ENCODE measurements at places on chromosomes 5 and 9.
A peak's percentile ranks its signal among the peaks of the same experiment; 100 is the strongest.

DNA sequence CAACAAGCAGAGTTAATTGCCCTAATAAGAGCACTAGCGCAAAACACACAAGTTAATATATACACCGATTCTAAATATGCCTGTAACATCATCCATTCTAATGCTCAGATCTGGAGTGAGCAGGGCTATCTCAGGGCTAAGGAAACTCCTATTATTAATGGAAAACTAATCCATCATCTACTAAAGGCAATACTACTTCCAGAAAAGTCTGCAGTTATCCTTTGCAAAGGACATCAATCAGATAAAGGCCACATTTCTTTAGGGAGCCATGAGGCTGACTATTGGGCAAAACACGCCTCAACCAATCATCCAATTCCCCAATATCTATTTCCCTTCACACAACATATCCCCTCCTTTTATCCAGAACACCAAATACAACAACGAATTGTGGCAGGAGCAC, 1032.3 kb upstream of the NUDT12 start:
- no peak for DNase-seq

GRCh38 chr9:129584136-129584535, 36.8 kb downstream of the C9orf50 start:
- DNase-seq = no peak

GRCh38 chr5:145237843-145238242, 597.3 kb downstream of the PRELID2 start:
- DNase-seq = peak; percentile 25

DNA sequence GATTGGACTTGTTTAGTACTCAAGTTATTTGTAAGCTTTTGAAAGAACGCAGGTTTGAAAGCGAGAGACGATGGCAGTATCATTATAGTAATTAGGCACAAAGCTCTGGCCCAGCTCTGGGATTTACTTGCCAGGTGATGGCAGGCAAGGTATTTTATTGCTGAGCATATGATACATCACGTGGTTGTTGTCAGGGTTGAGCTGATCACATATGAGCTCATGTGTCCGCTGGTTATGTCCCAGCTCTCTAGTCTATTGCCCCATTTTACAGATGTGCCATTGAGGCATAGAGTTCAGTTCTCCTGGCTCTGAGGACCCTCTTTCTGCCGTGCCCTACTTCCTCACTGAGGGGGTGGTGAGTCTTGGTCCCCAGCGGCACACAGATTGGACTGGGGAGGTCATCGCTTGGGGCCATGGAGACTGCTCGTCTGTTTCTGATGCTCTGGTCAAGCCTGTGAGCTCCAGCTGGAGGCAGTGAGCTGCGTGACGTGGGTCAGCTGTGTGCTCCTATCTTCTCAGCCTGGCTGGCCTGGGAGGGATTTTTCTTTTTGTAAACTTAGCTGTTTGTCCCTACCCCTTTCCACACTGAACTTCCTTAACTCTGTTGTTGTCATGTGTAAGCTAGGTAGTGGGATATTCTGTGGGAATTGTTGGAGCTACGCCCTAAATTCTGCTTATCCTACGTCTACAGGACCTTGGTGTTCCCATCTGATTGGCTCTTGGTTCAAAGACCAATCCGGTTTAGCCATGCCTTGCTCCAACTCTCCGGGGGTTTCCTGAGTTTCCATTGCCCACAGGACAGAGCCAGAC, 2.2 kb downstream of the NXNL2 start:
- no peak for DNase-seq

- DNase-seq = no peak
These were observed 157.3 kb downstream of the SPOCK1 start for GRCh38 chr5:137341831-137342230.

GRCh38 chr9:135523521-135524129, 2.4 kb downstream of the LCN1 start:
- no peak for DNase-seq

DNA sequence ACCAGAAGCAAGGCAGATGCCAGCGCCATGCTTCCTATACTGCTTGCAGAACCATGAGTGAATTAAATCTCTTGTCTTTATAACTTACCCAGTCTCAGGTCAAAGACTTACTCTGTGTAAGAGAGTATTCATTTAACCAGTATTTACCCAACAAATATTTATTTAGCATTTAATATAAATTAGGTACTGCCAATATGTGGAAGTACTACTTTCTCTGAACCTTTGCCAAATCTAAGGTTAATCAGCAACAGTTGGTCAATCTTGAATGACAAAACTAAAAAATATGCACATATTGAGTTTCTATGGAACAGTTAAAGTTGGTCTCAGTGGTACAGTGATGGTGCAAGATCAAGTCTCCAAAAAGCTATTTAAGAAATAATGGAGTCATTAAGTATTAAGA, 155.9 kb upstream of the CCNG1 start:
- DNase-seq = no peak

DNA sequence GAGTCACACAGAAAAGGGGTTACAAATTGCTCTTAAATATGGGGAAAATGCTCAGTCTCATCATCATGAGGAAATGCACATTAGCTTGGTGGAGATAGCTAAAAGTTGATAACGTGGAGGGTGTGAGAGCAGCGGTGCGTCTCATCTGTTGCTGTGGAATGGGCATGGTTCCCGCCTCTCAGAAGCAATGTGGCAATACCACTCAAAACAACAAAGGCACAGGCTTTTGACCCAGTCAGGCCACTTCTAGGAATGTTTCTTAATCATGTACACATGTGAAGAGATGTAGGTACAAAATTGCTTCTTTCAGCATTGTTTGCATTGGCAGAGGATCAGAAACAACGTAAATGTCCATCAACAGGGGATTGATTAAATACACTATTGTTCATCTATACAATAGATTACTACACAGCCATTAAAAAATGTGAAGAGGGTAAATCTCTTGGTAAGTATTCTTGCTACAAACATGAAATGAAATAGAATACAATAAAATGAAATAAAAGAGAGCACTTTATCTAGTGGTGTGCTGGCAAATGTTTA, 212.6 kb upstream of the MSX2 start:
- no peak for DNase-seq

DNA sequence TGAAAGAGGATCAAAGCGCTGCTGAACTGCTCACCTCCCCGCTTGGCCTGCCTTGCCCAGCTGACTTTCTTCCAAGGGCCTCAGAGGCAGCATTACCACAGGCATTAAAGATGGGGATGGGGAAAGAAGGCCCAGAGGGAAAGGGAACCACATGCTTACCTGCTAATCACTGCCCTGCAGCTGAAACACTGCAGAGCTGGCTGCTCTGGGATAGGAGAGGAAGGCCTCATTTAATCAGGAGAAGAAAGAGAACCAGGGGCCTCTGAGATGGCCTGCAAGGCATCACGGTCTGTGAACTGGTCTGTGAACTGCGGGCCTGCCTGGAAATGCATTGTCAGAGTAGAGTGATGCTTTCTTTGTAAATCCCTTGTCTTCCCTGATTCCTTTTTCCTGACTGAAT, 44.8 kb downstream of the PTCD2 start:
- no peak for DNase-seq

- DNase-seq = no peak
These were observed 244.2 kb upstream of the RIOK2 start for GRCh38 chr5:97427235-97427634.

- DNase-seq = no peak
These were observed 115.4 kb downstream of the LHX2 start for GRCh38 chr9:124126648-124127646.

DNA sequence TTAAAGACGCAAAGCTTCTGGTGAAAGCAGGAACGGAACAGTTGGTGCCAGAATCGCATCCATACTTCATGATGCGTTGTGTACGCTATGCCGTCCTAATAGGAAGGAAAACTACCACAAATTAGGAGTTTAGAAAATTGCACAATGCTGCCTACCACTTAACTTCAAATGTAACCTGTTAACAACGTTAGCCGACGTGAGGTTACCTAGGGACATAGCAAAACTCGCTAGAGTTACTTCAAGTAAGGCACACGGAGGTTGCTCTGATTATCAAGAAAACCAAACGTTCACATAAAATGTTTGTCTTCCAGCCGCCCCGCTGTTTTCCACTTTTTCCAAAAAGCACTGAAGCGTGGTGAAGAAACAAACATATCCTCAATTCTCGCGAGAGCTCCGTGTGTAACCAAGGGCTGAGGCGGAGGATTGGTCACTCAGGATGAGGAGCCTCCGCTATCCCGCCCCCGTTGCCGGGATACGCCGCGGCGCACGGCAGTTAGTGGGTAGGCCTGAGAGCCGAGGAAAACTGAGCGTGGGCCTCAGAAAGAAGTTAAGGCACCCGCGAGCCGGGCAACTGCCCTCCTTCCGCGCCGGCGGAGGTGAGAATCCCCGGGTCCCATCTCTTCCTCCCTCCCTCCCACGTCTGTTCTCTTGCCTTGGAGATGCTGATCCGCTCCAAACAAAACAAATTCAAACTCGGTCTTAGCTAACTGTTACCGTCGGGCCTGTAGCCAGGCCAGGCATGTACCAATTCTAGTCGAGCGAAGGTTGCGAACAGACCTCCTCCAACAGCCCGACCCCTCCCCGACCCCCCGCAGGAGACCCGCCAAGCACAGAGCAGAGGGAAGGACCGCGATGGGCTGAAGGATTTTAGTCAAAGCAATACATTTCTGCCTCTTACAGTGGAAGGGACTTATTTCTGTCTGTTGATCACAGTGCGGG, at the start of gene IFT74:
Gene IFT74, plus strand, starts transcription at position 492 of the 939 bp plus-strand sequence. CDS start 5,556 bp downstream, outside the sequence.
- DNase-seq = peak; percentile 64

- DNase-seq = no peak
These were observed 6.1 kb downstream of the PRDM6 start for GRCh38 chr5:123094919-123095797.

- no peak for DNase-seq
These were observed 212.2 kb downstream of the CHSY3 start for GRCh38 chr5:130116462-130116861.

GRCh38 chr9:89425921-89426383, 72.0 kb downstream of the SEMA4D start:
- DNase-seq = no peak

GRCh38 chr5:133683646-133684596, 71.6 kb upstream of the FSTL4 start:
- DNase-seq = no peak

DNA sequence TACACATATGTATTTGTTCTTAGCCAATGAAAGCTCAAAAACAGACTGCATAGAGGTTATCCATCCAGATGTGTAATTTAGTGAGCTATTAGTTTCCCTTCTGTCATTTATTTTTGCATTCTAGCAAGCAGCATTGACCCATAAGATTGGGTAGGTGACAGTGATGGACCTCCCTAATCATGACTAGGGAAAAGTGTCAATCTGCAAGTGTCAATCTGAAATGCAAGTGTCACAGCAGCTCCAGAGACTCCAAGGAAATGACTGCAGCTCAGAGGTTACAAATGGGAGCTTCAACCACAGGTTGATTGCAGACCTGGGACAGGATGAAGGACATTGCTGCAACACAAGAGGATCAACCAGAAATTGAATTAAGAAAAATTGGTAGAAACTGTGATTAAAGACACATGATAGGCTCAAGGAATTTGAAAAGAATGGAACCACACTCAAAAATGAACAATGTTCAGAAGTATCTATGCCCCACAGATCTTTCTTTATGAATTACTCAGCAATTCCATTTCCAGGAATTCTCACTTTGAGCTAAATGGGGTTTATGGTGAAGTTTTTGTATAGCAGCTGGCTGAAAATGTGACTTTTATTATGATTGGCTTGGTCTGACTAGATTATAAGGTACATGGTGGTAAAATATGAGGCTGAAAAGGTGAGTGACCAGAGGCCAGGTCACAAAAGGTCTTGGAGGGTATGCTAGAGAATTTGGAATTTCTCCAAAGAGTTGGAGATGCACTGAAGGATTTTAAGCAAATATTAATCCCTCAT, 59.6 kb upstream of the HTR4 start:
- no peak for DNase-seq

DNA sequence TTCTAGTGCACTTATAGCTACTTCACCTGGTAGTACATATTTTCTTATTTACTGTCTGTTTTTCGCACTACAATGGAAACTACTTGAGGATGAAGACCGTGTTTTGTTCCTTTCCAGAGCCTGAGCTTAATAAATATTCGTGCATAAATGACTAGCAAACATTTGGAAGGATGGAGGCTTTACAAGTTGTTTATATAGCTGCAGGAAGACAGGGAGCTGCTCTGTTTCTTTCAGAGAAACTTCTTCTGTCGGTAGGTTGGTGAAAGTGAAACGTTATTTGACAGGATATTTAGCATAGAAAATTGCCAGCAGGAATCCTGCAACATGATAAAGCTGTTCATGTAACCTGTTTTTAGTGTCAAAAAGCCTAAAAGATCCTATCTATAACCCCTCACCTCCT, 210.6 kb downstream of the PCSK5 start:
- DNase-seq = no peak

DNA sequence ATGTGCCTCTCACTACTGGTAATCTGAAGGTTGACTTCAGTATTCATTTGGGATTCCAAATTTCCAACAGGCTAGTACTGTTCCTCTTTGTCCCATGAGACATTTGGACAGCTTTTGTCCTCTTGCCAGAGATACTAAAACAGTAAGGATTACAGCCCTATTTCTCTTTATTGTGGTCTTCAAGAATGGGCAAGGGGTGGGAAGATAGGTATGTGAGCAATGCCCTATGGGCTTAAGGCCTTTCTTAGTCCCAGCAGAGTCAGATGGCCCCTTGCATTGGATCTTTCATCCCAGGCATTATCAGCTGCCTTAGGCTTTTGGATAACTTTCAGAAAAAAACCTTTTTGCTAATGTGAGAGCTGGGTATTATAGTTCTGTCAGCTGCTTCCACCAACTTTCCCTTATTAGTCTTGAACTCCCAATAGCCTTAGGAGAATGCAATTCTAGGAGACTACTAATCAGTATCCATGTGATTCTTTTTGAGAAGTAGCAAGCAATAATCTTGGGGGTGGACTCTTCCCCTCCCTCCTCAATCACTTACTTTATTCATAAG, 361.1 kb upstream of the NUDT12 start:
- no peak for DNase-seq

DNA sequence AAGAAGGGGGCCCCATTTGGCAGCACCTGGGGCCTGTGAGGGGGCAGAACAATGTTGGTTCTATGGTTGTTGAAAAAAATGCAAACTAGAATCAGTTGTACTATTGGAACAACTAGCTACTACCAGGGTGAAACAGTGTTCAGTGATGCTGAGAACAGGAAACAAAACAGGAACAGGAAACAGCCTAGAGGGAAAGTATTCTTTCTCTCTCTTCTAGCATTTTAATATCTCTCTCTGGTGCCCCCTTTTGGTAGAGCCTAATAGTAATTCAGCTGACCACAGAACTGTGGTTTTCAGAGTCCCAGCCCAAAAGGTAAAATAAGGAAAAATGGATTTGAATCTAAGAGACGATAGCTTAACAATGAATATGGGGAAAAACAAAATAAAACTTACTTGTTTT, 138.0 kb upstream of the KCNN2 start:
- DNase-seq = no peak

- no peak for DNase-seq
These were observed 112.4 kb upstream of the CTSL start for GRCh38 chr9:87613265-87614111.

GRCh38 chr9:113913426-113914195, 37.5 kb downstream of the ZNF618 start:
- no peak for DNase-seq

- DNase-seq = no peak
These were observed 246.3 kb upstream of the EFNA5 start for GRCh38 chr5:107916731-107917725.
